ENCODE measurements at places on chromosomes 1 and 21.

DNA sequence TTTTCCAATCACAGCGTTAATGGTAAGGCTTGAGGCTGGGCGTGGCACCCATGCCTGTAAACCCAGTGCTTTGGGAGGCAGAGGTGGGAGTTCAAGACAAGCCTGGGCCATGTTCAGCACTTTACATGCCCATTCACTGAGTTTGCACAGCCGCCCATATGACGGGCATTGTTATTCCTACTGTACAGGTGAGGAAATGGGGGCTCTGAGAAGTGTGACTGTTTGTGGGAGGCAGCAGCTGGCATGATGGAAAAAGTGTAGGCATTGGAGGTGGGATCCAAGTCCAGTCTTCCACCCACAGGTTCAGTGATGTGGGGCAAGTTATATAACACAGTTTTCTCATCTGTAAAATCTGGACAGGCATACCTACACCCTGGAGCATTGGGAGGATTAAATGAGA lies 445.9 kb downstream of the KIF26B start:
- DNase-seq, result no peak

DNA sequence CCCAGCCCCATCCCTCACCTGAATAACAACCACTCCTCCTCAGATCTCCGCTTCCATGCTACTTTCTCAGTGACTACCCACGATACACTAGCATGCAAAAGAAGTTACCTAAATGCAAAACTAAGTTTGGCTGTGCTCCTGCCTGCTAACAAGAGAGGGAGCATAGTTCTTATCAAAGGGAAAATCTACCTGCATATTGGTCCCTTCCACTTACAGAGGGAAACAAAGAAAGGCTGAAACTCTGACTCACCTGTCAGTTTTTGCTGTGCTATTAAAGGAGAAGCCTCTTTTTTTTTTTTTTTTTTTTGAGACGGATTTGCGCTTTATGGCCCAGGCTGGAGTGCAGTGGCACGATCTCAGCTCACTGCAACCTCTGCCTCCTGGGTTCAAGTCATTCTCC lies 43.8 kb upstream of the RAVER2 start:
- DNase-seq, result no peak

GRCh38 chr1:157498736-157499090 lies 53.6 kb downstream of the FCRL5 start:
- DNase-seq, result no peak

GRCh38 chr21:26506956-26507355 lies 66.1 kb downstream of the CYYR1 start:
- no peak for DNase-seq

DNA sequence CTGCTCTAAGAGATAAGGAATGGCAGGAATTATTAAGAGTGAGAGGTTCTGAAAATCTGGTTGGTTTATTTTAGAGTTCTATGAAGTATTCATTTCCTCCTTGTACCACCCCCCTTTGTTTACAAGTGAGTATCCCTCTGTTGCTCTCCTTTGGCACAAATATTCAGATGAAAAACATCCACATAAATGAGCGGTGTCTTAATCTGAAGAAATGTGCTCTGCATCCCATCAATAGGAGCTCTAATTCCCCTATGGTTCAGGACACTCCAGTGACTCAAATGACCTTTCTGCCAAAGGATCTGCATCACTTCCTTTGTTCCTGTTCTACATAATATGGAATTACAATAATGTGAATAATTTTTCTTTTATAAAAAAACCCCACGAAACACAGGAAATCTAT lies 16.6 kb downstream of the DDAH1 start:
- DNase-seq, result no peak

DNA sequence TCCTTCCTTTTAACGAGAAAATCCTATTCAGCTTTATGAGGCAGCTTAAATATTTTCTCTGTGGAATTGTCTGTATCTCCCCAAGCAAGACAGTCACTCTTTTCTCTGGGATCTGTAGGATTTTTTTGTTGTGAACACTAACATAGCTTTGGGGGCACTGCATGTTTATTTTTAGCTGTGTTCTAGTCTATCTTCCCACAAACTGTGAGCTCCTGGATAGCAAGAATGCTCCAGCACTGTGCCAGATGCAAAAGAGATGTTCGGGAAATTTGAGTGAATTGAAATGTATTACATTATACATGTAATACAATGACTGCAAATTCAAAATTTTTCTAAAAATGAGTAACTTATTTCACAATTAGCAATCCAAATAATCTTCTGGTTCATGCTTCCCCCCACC lies 282.2 kb downstream of the PLPP3 start:
- no peak for DNase-seq

DNA sequence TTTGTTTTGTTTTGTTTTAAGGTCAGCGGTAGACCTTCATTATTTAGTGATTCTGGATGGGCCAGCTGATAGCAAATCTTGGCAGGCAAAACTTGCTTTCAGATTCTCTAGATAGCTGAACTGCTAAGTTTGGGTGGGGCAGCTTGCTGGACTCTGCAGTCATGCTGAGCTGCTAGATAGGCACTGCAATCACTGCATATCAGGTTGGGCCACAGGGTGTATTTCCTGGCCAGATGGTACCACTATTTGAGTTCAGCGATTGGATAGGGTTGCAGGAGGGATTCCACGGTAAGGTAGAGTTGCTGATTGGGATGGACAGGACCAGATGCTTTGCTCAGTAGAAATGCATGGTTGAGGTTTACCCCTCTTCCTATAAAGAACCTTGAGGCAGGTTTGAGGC lies 579.3 kb upstream of the ADGRL4 start:
- no peak for DNase-seq

- DNase-seq, result no peak
Observed at GRCh38 chr1:217718873-217719272, 87.7 kb downstream of the SPATA17 start.

- no peak for DNase-seq
Observed at GRCh38 chr1:212267460-212267859, 17.8 kb upstream of the PPP2R5A start.

DNA sequence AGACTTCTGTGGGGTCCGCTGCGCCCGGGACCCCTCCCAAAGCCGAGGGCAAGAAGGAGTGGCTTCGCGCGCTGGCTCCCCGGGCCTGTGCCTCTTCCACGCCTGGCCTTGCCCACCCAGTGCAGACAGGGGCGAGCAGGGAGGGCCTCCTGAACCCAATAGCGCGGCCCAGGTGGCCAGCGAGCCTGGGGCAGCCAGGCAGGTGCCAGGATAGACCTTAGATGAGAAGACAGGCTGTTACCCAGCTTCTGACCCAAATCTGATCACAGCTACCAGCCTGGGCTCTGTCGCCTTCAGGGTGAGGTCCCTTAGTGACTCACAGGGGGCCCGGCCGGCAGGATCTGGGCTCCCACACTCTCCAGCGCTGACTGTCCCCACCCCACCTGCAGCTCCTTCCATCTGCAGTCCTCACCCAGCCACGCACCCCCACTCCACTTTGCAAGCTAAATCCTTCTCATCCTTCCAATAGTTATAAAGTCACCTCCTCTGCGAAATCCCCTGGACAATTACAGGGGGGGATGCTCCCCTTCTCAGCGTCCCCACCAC lies 9.6 kb downstream of the CLEC20A start:
- no peak for DNase-seq

- no peak for DNase-seq
Observed at GRCh38 chr1:203036537-203036936, 10.2 kb downstream of the PPFIA4 start.

- DNase-seq, result no peak
Observed at GRCh38 chr1:17966341-17966740, 141.3 kb upstream of the IGSF21 start.

GRCh38 chr1:70504821-70505193 lies 93.7 kb downstream of the CTH start:
- DNase-seq, result no peak

DNA sequence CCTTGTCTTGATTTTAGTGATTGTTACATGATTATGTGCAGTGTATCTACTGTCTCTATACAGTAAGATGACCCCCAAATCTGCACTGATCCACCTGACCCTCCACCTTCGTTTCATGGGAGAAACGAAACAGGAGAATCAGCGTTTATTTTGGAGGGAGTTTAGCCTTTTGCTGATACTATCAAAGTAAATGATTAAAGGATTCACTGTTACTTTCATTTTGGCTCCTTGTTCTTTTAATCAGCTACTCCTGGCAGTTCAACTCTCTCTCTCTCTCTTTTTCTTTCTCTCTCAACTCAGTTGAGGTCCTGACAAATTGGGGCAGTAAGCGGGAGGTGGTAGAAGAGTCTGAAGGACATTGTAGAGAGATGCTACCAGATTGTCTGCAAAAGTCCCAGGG lies 9.9 kb upstream of the OR6K3 start:
- no peak for DNase-seq

DNA sequence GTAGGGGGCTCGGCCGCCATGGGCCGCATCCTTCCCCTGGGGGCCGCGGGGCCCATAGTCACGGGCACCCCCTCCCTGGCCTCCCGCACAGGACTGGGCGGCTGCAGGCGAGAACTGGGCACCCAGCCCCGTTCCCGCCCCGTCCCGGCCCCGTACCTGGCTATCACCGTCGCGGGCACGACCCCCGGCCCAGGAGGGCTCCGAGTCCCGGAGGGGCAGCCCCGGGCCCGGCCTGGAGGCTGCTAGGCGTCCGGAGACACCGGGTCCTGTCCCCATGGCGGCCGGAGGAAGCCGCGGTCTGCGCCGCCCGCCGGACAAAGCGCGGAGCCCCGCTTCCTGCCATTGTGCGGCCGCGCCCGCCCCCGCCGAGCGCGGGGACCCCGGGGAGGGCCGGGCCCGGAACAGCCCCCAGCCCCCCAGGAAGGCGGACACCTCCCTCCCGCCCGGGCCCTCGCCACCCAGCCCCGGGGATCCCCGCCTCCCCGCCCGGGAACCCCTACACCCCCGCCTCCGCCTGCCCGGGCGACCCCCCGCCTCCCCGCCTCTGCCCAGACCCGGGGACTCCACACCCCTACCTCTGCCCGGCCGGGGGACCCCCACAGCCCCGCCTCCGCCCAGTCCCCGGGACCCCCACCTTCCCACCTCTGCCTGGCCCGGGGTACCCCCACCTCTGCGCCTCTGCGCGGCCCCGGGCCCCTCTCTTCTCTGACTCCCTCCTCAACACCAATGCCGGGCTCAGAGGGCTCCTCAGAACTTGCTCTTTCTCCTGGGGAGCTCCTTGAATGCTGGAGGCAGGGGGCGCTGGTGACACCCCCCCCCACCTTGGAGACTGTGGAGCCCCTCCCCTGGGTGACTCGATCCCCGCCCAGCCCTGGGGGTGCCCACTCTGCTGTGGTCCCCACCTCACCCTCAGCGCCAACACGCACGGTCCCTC lies 6.0 kb downstream of the PLEKHG5 start:
- DNase-seq, result no peak

DNA sequence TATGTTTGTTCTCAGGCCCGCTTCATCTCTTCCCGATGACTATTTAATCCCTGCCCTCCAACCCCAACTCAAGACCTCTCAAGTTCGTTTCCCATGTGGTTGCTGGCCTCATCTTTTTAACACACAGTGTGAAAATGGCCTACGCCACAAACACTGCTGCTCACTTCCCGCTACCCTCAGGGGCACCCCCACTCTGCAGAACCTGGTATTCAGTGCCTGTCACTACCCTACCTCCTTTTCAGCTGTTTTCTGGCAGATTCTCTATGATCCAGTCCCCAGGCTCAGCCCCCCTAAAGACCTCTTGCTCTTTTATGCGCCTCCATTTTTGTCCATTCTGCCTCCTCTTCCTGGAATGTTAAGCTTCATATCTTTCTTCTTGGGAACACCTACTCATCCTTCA lies 152.6 kb upstream of the C1orf174 start:
- DNase-seq, result no peak

DNA sequence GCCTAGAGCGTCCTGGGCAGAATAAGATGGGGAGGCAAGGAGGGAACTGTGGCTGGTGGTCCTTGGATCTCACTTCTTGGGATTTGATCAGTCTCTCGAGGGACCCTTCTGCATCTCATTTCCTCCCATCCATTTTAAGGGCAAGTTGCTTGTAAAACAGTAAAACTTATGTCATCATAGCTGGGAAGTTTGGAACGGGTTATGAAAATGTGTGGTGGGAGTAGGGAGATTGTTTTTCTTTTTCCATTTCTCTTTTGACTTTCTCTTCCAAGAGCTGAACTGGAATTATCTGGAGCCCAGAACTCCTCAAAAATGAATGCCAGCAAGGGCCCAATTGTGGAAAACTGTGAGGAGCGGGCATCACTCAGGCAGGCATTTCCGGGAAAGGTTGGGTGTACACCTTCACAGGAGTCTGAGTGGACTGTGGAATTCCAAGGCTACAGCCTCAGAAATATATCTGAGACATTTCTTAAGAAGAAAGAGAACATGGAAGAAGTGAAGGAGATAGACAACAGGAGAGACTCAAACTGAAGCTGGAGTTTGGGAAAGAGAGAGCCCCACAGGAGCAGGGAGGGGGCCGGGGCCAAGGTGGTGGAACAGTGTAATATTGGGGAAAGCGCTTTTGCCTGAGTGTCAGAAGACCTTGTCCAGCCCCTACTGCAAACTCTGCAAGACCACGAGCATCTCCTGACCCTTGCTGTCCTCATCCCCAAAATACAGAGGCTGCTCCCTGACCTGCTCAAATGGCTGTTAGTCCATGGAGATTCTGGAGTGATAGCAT lies 185.1 kb downstream of the FOXD2 start:
- DNase-seq, result no peak

GRCh38 chr1:5481889-5482288 lies 510.3 kb downstream of the NPHP4 start:
- no peak for DNase-seq

- no peak for DNase-seq
Observed at GRCh38 chr1:147109762-147110161, 62.5 kb downstream of the PRKAB2 start.

GRCh38 chr1:35315649-35316048 lies 47.1 kb downstream of the ZMYM4 start:
- no peak for DNase-seq

- no peak for DNase-seq
Observed at GRCh38 chr1:1788136-1788535, 9.9 kb upstream of the NADK start.

DNA sequence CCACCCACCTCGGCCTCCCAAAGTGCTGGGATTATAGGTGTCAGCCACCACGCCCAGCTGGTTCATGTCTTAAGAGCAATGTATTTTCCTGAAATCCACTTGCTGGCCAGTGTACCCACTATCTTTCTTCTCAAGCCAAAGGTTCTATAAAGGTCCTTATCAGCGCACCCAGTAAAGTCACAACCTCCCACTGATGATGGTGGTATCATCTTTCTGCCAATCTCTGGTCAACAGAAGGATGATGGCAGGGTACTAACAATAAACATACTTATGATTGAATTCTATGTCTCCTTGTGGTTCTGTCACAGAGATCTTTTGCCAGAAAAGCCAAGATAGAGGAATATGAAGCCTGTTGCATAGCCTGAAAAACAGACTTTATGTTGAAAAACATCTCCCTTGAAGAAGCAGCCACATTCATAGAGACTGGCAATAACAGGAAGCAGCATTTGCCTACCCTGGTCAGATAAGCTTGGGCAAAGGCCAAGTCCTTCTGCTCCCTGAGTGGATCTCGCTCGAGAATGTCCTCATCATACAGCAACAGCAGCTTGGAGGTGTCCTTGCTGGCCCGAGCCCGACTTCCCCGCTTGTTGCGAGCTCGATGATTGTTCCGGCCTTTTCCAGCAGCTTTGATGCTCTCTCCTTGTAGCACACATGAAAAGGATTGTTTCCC lies 73.0 kb downstream of the DAP3 start:
- no peak for DNase-seq
